ENCODE measurements at places on chromosomes 12 and 14.

DNA sequence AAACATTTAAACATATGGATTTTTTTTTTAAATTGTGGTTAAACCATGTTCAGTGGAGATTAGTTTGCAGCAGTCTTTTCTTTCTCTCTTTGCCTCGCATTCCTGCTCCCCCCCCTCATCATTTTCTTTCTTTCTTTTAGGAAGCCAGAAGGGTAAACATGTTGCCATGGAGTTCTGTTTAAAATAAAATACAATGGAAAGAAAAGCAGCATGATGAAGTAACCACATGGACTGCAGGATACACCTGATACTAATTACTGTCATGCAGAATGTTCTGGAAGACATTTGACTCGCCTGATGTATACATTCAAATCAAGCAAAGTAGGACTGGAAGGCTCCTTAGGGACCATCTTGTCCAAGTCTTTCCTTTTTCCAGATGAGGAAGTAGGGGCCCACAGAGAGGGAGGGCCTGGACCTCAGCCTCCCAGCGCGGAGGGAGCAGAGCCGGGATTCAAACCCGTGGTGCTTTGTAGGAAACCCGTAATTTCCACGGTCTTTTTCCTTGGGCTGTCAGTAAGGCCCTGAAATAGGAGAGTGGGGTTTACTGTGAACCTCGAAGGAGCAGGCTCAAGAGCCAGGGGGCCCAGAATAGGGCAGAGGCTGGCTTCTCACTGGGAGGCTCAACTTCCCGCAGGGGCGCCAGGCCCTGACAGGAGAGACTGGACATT, 2.4 kb upstream of the MEG3 start:
- DNase-seq, result no peak

DNA sequence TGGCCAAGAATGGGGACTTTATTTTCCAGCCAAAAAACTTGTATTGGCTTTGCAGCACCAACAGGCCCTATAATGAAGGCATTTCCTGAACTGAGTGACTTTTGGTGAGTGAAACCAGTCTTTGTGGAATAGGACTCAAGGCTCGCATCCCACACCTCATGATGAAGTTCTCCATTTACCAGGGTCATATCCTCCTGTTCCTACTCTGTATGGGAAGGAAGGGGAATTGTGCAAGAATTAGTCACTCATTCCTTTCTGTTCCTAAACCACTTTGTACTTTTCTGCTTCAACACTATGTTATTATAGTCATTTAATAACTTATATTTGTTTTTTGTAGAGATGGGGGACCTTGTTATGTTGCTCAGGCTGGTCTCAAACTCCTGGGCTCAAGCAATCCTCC, 2.3 kb upstream of the SPATS2 start:
- DNase-seq, result peak; percentile 75

DNA sequence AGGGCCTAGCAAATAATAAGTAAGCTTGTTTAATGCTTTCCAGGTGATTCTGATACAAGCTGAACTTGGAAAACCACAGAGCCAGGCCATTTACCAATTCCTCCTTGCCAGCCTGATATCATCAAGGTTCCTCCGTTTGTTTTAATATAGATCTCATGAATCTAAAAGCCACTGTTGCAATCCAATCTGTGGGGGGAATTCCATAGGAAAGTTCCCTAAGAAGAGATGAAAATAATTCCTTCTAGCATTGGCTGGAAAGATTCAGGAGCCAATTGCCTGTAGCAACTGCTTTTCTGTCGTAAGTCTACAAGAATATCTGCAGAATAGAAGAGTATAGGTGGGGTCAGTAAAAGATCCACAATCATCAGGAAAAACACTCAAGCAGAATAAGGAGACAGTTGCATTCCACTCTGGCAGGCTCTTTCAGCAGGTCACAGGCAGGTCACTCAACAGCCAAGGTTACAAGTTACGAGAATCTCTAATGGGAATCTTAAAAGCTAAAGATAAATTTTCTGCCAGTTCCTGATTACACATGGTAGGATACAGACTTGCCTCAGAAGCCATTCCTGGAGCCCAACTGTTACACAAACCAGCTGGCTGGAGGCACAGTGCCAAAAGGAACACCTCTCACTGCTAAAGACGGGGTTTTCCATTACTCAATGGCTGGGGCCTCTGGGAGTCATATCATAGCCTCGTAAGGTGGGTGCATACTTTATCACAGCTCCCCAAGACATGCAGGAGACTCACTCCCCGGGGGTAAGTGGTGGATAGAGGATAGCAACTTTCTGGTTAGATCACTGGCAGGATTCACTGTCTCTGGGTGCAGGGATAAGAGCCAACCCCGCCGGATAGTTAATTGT, 43.6 kb downstream of the FGD6 start:
- peak; percentile 83 for DNase-seq

- DNase-seq, result no peak
Observed at GRCh38 chr12:8081251-8081920, 688 bp upstream of the NECAP1 start.

Data from astrocyte of the spinal cord (primary cell).